ENCODE measurements at places on chromosomes 4 and X.

GRCh38 chrX:109841869-109842579, 109.0 kb upstream of the ACSL4 start:
- no peak for DNase-seq

DNA sequence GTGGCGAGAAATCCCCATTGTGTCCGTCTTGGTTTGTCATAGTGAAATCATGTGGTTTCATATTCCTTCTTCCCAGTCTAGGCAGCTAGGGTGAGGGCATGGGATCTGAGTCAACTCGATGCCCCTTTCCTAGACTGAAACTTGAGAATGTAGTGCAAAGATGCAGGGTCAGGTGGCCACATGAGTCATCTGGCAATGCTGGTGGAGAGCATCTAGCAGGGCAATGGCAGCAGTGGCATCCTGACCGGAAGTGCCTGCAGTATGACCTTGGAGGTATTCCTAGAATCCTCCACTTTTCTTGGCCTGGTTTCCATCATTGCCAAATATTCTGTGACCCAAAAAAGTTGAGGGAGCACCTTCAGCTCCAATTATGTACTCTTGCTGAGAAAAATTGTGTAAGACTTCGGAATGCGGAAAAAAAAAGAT, 39.1 kb upstream of the TMEM184C start:
- DNase-seq = no peak

DNA sequence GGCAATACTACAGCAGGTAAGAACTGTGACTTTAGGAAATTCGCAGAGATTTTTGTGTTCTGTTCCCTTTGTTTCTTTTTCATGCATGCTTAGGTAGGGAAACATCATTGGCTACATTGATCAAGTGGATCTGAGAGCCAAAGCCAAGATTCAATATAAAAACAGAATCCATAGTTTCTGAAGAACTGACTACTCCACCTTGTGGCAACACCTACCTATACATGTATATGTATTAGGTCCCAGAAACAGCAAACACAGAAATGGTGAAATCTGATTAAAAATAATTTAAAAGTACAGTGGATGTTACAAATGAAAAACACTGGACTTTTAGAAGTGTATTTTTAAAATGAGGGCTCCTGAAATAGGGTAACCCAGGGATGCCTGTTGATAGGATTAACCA, 322.6 kb upstream of the MAOA start:
- no peak for DNase-seq

- no peak for DNase-seq
Measured at GRCh38 chr4:141645611-141646340, 9.4 kb downstream of the IL15 start.
